IPS-NIHi11 (cell line): ENCODE measurements at places on chromosomes 5 and 9.

DNA sequence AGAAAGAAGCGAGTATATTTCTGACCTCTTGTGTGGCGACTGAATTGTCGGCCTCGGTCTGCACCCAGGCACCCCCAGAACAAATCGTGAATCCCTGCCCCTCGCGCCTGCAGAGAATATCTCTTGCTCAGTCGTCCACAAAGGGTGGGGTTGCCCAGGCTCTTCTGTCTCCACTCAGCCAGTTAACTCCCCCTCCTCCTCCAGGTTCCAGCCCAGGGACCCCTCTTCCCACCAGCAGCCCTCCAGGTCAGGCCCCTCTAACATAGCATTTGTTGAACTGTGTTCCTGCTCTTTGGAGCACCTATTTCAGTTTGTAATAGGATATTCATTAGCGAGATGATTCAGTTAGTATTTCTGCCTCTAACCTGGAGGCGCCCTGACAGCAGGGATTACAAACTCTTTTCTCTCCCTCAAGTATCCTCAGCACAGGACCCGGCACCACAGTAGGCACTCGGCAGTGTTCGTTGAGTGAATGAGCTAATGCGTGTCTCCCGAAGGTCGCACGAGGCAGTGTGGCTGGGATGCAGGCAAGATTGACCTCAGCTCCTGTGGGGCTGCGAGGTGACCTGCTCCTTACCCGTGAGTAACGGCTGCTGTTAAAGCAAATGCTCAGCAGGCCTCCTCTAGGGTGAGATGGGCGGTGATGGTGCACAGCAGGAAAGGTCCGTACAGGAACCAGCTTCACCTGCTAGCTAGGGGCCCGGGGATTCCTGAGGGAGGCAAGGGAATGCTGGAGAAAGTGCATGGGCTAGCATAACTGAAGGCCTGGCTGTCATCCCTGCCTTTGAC lies 25.8 kb downstream of the ZBTB34 start:
- DNase-seq: peak; percentile 28

DNA sequence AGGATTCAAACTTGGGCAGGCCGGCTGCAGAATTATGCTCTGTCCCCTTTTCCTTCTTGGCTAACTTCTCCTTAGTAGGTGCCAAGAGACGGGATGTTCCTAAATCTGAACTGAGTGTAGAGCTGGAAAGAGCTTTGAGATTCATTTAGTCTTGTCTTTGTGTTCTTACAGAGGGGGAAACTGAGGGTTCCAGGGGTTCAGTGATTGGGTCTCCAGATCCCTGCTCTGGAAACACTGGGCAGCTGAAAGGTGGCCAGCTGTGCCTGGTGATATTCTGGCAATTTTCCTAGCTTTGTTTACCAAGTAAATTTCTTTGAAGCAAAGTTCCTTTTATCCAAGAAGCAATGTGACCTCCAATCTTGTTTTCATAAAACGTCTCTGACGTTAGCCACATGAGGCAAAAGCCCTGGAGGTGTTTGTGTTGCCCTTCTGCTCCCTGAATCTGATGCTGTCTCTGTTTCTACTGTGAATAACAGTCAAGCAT lies 288.7 kb downstream of the ZSWIM6 start:
- DNase-seq: no peak

- DNase-seq: no peak
Measured at GRCh38 chr9:27523141-27523540, 949 bp upstream of the IFNK start.

GRCh38 chr5:98163796-98164493 lies 609.5 kb upstream of the RGMB start:
- DNase-seq: no peak

DNA sequence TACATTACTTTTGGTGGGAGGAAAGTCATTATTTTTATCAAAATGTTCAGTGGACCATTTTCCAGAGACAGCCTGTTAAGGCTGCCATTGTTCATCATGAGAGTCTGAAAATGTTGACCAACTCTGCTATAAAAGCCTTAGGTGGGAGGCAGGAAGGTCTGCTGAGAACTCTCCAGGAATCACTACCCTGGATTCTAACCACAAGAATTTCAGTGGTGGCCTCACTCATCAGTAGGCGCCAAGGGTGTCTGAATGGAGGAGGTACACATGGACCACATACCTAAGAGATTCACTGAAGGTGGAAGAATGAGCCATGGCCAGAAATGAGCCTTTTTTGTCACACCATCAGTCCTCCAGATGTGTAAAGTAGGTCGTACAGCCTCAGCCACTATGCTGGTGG lies 21.0 kb upstream of the TLX3 start:
- no peak for DNase-seq

GRCh38 chr9:38432922-38433510 lies 8.8 kb upstream of the IGFBPL1 start:
- DNase-seq: peak; percentile 56

GRCh38 chr9:33374634-33375237 lies 27.6 kb downstream of the AQP7 start:
- DNase-seq: peak; percentile 82

GRCh38 chr9:5286262-5286661 lies 18.3 kb downstream of the RLN2 start:
- no peak for DNase-seq

DNA sequence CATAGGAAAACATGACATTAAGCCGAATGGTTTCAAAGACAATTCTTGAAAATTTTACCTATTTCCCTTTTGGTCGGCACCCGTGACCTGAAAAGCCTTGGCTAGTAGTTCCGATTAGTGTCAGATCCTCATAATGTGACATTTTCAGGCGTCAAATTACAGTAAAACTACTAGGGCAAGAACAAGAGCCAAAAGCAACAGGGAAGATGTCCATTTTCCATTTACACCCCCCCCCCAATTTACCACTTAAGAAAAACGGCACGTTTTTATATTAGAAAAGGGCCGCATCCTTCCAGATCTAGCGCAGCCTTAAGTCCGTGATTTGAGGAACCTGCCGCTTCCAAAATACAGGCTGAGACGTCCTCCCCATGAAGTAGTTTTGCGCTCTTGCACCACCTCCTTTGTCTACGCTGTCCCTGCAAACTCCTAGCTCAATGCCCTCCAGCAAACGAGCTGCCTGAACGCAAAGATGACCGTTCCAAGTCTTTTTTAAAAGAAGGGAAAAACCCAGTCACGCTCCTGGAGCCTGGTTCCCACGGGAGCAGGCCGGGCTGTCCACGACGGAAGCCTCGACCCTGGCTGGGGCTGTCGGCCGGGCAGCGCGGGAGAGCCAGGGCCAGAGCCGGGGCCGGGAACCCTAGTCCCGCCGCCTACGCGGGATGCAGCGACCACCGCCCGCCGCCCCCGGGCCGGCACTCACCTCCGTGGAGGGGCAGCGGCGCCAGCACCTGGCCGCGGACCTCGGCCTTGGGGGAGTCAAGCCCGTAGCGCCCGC lies 616 bp downstream of the RNF130 start:
- peak; percentile 45 for DNase-seq

- DNase-seq: no peak
Measured at GRCh38 chr5:90740244-90740799, 181.7 kb downstream of the ADGRV1 start.

GRCh38 chr5:79692596-79692995 lies 3.0 kb downstream of the CMYA5 start:
- DNase-seq: no peak

DNA sequence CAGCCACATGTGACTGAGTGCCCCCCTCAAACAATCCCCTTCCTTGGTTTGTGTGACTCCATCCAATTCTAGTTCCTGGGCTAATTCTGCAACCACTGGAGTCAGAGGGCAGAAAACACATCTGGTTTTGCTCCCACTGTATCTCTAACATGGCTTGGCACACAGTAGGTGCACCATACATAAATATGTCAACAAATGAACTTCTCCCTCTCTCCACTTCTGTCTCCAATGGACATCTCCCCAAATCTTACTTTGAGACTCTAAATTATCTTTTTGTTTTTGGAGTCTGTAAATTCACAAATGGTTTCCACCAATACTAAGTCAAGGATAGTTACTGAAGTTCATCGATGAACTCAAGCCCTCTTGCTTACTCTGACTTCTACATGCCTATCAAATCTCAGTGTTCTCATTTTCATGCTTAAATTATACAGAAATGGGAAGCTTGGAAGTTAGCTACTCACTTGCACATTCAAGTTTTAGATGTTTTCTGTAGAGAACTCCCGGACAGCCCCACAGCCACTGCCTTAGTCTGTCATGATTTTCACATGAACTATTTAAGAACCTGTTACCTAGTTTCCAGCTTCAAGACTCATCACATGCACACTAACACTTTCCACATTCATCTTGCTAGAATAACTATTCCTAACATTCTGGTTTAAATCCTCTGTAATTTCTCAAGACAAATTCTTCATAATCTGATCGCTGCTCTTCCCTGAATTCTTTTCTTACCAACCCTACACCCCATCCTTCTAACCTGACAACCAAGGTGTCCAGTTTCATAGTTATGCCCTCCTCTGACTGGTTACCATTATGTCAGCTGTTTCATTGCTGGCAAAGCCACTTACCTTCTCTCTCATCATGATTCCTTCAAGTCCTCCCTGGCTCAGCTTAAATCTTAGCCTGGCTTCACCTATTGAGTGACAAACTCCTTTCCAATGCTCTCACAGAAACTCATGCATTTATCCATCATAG lies 6.0 kb downstream of the RPL37 start:
- DNase-seq: no peak

- no peak for DNase-seq
Measured at GRCh38 chr5:120749737-120750136, 285.6 kb downstream of the PRR16 start.

GRCh38 chr5:80369521-80369920 lies 38.3 kb upstream of the ZFYVE16 start:
- DNase-seq: no peak

DNA sequence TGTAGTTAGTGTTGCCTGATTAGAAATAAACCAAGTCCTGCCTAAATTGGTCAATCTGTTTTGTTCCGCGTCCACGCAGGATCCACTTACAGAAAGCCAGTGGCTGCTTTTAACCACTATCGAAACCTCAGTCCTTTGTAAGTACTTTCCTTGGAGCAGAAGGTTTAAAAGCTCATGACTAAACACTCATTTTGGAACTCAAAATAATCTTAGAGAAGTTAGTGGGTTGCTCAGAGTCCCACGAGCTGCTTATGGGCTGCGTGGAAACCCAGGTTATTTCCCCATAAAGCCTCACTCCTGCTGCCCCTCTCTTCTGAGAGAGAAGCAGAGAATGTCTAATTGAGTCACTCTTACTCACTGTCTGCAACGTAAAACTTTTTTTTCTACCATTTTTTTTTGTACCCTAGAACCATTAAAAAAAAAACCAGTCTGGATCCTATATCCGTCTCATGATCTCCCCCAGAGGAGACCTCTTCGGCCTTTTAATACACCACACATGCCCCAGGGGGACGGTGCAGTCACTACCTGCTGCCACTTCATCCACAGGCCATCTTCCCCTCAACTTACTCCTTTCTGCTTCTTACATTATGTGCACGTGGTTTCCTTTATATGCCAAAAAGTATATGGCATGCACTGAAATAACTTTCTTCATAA lies 7.6 kb downstream of the BASP1 start:
- no peak for DNase-seq

DNA sequence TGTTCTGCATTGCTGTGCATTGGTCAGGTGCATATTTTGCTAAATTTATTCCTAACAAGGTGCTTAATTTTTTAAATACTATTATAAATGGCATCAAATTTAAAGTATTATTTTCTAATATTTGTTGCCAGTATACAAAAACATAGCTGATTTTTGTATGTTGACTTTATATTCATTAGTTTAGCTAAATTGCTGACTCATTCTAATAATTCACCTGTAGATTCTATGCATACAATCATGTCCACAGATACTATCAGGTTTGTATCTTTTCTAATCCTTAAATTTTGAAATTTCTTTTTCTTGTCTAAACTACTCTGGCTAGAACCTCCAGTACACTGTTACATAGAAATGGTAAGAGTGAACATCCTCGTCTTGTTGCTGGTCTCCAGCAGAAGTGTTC lies 657.6 kb downstream of the CCDC171 start:
- DNase-seq: no peak

DNA sequence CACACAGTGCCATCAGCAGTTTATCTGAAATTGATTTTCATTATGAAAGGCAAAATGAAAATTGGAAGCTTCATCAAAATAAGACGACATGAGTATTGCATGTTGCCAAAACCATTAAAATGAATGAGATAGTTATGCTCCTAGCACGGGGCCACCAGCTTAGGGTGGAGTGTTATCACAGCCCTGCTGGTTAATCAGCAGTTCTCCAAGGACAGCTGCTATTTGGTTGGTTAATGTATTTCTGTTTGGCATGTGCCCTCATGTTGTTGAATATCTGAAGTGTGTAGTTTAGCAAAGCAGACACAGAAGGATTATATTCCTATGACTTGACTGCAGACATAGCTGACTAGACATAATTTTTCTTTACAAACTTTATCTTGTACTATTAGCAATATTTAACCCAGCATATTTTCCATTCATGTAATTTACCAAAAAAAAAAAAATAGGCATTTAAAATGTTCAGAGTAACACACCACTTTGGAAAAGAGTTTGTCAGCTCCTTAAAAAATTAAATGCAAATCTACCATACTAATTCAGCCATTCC lies 98.6 kb upstream of the PIK3R1 start:
- no peak for DNase-seq

DNA sequence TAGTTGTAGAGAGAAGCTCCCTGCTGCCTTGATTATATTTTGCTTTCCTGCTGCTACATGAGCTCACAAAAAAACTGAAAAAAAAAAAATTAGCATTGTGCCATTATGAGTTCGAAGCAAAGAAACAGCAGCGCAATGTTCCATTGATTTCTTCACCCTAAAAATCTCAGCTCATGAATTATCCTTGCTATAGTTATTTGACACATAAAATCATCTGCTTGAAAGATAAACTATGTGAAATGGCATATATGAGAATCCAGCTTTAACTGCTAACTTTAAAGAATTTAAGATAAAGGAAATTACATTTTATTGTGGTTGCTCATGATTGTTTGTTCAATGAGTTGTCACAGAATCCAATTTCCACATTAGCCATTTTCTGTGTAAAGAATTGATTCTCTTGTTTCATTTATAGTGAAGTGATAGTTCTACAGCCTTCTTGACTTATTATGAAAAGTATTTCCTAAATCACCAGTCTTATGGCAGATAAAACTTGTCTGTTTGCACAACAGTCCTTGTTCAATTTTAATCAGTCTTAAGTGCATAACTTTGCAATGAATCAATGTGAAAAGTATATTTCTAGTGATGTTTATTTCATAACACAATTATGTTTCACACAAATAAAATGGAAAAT lies 1275.0 kb upstream of the CDH9 start:
- DNase-seq: no peak

DNA sequence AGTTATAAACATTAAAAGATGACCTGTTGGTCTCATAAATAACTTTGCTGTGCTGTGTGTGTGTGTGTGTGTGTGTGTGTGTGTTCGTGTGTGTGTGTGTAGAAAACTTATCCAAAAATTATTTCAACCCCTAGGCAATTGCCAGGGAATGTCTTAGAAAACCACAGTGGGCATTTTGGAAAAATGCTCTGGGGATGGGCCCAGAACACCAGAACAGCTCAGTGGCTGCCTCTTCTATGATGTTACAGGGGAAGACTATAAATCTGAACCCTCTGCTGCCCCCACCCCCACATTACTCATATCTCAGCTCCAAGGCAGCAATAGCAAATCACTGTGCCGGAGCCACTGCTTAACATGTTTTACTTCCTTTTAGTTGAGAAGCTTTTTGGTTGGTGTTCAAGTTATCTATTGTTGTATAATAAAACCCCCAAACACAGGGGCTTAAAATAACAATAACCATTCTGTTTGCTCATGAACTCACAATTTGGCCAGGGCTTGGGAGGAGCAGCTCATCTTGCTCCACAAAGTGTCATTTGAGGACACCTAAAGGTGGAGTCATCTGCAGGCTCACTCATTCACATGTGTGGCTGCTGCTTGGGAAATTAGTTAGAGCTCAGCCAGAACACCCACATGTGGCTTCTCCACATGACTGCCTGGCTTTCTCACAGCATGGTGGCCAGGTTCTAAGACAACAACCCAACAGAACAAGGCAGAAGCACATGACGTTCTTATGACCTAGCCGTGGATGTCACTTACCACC lies 40.4 kb downstream of the ACTBL2 start:
- no peak for DNase-seq
